ENCODE measurements at places on chromosomes 11 and 22. TPM values are rescaled to one million over a fixed set of nuclear protein-coding genes. Genes with fewer than 3 reads are reported as not detected.

DNA sequence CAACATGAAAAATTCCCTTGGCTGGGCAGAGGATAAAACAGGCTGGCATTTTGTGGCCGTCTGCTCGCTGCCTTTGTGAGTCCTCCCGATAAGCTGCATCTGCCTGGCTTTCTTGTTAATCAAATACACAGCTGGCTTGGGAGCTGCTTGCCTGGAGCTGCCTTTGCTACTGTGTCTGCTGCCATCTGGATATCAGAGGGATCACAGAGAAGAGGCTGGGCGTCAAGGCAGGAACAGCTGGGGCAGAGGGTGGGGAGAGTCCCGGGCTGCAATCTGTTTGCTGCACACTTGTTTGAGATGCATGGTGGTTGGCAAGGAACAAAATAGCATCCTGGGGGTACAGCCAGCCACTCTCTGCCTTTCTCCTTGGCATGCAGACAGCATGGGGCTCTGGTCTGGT, 36.0 kb downstream of the COMMD9 start:
- DNase-seq: peak; percentile 55

MRGPRX3 gene
- total RNA-seq: not detected

PRDM11 gene
- 6.2 TPM for total RNA-seq

- no peak for DNase-seq
These were observed 146.2 kb downstream of the TBC1D22A start for GRCh38 chr22:46908641-46909107.

DNA sequence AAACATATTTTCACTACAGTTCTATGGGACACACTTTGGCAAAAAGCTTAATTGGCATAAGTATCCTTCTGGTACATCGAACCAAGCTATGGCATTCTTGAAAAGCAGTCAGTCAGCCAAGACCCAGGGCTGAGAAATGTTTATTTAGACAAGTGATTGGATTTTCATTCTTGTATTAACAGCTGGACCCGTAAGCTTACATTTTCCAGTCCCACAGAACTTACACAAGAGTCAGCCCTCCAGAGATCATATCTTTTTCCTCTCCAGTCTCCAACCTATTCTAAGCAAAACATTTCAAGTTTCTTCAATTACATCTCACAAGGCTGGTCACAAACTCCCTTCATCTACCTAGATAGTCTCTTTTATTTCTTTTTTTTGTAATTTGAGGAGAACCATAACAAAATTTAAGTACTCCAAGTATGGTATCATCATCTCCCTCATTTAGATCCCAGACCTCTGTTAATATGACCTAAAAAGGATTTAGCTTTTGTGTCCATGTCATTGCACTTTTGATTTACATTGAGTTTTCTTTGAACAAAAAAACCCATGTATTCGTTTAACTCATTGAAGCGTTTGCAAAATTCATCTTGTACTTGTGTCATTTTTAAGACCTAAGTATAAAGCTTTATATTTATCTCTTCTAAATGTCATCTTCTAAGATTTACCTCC, 67.9 kb upstream of the GRK3 start:
- DNase-seq: no peak

SLC16A8 gene
- total RNA-seq: 0.16 TPM

OR5B21 gene
- not detected for total RNA-seq

GRCh38 chr22:19520007-19520406, 4.2 kb downstream of the CLDN5 start:
- no peak for DNase-seq

C11orf97 gene
- total RNA-seq: not detected

Data from occipital lobe (tissue), 3 donors.